ENCODE measurements at places on chromosomes 2 and 18. TPM values are rescaled to one million over a fixed set of nuclear protein-coding genes. Genes with fewer than 3 reads are reported as not detected.

ARHGAP15 gene
- total RNA-seq = 44.8 TPM

CFAP53 gene
- 0.26 TPM for total RNA-seq

- H3K4me3 ChIP-seq = no peak overlapping the region
- no peaks in the 10 kb centered on the region for H3K36me3 ChIP-seq
- no peaks in the 10 kb centered on the region for H3K27me3 ChIP-seq
- no peak for DNase-seq
- H3K27ac ChIP-seq = no peak overlapping the region
Observed at GRCh38 chr18:33841221-33841967, 263.4 kb downstream of the ASXL3 start.

- H3K36me3 ChIP-seq = no peaks in the 10 kb centered on the region
- H3K27me3 ChIP-seq = peaks cover 7% of the 10 kb centered on the region
- no peaks in the 10 kb centered on the region for H3K4me1 ChIP-seq
- H3K4me3 ChIP-seq = no peak overlapping the region
- no peak overlapping the region for H3K27ac ChIP-seq
Observed at GRCh38 chr2:75558786-75559679, 1.7 kb downstream of the EVA1A start.

TANK gene
- total RNA-seq = 64.2 TPM

- H3K27ac ChIP-seq = no peak overlapping the region
- no peaks in the 10 kb centered on the region for H3K36me3 ChIP-seq
- no peak overlapping the region for H3K4me3 ChIP-seq
- no peaks in the 10 kb centered on the region for H3K27me3 ChIP-seq
- no peaks in the 10 kb centered on the region for H3K4me1 ChIP-seq
Observed at GRCh38 chr18:78621141-78621755, 358.4 kb upstream of the SALL3 start.

RFX8 gene
- total RNA-seq = not detected
